AG04449 (cell line): ENCODE measurements at places on chromosomes 3 and 15.

DNA sequence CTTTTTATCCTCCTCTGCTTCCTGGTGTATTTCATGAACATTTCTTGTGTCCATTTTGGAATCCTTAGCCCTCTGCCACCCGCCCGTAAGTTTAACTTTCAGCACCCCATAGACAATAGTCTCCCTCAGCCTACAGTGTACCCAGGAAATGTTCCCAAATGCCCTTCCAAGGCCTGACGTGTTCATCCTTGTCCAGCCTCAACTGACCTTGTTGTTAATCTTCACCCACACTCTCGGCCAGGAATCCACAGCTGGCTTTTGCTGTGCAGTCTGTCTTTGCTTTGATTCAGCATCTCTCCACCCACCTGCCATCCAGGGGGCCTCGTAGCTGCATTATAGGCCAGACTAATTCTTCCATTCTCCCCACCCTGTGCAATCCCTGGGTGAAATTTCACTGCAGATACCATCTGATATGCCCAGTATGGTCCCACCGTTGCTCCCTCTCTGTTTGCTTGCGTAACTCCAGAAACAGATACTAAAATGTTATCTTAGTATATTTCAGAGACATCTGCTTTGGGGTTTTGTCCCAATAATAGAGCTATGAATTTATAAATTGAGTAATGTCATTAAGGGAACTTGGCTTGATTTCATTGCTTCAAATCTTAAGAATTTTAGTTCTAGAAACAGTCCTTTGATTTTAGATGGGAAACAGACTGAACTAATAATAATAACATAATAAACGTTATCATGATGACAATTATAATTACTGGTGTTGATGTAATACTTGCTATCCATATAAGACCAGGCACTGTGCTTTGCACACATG is 16.6 kb downstream of the GUCA1C start:
- no peak for DNase-seq

- no peak for DNase-seq
Measured at GRCh38 chr3:76051145-76051544, 265.8 kb upstream of the ZNF717 start.

DNA sequence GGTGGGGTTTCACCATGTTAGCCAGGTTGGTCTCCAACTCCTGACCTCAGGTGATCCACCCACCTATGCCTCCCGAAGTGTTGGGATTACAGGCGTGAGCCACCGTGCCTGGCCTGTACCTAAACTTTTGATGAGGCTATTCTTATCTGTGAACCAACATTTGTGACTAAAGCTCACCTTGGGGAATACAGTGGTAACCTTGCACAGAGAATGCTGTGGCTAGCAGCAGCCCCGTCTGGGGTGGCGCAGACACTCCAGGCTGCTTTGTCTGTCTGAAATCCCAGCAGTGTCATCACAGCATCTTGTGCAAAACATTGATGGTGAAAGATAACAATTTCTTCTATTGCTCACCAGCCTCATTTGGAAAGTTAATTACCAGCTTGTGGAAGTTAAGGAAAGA is 58.9 kb downstream of the CMTM8 start:
- no peak for DNase-seq

- no peak for DNase-seq
Measured at GRCh38 chr15:98382139-98382538, 266.2 kb upstream of the IGF1R start.

DNA sequence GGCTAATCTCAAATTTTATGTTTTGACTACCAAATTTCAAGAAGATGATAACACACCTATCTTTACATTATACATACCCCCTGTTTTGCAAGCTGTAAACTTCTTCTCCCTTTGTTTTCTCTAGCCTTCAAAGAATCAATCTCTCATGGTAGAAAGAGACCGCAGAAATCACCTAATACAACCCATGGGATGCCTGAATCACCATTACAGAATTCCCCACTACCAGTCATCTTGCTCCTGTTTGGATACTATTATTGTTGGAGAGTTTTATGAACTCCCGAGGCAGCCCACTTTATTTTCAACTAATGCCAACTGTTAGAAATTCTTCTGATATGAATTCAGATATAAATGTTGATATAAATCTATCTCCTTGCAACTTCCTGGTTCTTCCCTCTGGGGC is 110.9 kb downstream of the FRMD5 start:
- DNase-seq, result no peak

DNA sequence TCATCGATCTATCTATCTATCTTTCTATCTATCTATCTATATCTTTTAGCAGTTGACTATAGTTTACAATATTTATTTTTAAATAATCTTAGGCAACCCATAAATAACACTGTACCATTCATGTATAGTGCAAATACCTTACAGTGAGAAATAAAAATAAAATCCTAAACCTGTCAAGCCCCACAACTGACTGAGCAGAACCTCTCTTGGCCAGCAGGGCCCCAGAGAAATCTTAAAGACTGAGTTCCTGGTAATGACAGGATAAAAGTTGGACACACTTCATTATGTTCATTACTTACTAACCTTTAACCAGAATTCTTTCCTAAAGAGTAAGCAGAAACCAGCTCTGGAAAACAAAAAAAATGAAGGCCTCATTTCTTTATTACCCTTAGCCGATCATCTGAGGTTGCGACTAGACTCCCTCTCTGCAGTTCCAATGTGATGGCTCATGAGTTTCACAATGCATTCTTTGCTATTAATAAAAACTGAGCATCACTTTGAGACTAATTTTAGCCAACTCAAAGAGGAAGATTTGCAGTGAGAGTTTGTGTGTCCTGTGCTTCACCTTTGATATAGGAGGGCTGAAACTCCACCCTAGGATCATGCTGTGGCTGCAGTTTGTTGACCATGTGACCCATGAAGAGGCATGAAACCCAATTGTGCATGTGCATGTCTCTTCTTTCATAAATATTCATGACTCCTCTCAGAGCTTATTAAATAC is 1072.0 kb downstream of the NSUN3 start:
- no peak for DNase-seq

GRCh38 chr3:113947372-113948014 is at the start of gene ZDHHC23:
TSS of gene ZDHHC23 (plus strand) at chr3:113948013. CDS start at chr3:113948803, 790 bp downstream.
- no peak for DNase-seq

DNA sequence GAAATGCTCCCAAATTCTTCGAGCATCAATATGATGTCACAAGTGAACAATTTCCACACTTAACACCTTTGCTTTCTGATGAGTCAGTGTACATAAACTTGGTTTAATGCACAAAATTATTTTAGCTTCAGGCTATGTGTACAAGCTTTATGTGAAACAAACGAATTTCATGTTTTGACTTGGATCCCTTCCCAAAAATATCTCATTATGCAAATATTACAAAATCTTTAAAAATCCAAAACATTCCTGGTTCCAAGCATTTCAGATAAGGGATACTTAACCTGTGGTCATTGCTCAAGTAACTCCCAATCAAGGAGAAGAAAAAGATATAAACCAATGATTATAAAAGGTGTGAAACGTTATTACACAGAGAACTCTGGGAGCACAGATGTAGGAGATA is 25.2 kb downstream of the RAB5A start:
- no peak for DNase-seq

- no peak for DNase-seq
Measured at GRCh38 chr15:100111125-100112060, 230.4 kb downstream of the ADAMTS17 start.
